MCF 10A (cell line): ENCODE measurements at places on chromosomes 2 and 18.

DNA sequence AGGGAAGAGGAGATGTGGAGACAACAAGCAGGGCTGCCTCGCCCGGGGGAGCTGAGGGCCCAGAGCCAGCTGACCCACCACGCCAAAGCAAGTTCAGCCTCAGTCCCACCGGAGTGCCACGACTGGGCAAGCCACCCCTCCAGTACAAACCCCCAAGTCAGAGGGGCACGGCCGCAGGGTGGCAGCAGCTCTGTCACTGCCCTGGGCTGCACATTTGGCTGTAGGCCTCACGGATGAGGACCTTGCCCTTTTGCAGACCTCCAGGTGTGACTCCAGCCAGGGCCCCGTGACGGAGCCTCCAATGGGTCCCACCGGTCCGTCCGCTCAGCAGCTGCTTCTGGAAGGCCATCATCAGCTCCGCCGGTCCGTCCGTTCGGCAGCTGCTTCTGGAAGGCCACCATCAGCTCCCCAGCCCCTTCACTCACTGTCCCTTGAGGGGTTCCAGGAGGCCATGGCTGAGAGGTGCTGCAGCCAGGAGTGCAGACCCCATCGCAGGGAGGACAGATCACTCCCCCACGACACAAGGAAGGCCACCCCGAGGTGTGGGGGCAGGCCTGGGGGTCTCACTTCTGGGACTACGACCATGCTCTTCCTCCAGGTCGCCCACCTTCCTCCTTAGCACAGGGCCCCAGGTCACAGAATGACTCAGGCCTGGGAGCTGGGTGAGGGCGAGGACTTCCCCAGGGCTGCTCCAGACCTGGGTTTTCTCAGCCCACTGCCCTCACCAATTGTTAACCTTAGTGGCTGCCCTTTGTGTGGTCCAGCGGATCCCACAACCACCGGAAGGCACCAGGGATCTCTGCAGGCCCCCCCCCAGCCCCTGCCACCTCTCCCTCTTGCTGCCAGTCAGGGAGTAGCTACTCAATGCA lies 24.6 kb upstream of the STK25 start:
- DNase-seq, result no peak

DNA sequence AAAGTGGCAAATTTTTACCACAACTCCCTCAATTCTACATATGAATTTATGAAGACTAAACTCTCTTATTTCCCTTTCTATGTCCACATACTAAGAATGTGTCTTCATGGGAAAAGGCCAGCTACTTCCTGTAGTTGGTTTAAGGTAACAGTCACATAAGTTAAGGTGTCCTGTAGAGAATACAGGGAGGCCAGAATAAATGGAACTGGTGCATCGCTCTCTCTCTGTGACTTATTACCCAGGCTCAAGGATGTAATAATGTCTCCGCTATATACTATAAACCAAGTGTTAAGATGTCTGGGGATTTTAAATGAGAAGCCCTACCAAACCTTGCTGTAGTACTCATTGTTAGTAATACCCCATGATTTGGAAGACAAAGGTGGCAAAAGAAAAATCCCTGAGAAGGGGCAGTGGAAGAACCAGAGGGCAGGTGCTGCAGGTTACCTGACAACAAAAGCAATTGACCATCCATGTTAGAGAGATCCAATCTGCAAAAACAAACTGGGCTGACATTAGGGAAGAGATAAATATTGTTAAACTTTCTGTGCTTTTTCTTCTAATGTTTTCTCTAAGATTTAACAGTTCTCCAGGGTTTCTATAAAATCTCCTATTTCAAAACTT lies 372.8 kb downstream of the TMX3 start:
- no peak for DNase-seq

GRCh38 chr18:44197832-44198611 lies 482.7 kb upstream of the SETBP1 start:
- no peak for DNase-seq

DNA sequence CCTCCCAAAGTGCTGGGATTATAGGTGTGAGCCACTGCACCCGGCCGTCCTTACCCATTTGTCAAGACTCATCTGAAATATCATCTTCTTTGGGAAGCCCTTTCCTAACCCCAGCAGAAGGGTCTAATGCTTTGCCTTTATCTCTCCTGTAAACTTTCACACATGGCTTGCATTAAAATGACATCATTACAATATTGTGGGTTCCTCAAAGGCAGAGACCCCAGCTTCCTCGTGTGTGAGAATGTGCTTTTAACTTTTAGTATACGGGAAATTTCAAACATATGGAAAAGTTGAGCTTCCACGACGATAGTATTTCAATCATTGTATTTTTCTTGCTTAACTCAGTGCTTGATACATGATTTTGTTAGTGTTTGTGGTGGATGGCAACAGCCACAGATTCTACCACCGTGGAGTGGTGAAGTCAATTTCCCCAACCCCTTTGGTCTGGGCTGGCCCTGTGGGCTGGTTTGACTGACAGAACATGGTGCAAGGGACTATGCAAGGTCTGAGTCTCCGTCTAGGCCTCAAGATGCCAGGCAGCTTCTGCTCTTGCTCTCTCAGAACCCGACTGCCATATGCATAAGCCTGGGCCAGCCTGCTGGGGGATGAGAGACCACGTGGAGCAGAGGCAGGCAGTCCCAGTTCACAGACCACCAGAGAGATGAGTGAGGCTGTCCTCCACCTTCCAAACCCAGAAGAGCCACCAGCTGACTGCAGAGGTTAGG lies 39.9 kb downstream of the NGEF start:
- DNase-seq, result no peak

GRCh38 chr2:142682528-142682927 lies 194.9 kb upstream of the KYNU start:
- peak; percentile 65 for DNase-seq
